Stimulated activated CD4-positive, alpha-beta T cell treated with anti-CD3 and anti-CD28 coated beads, Interleukin-4, amount 100 ng/mL, for 24 hours (primary cell): ENCODE measurements at places on chromosomes 2 and 18.

GRCh38 chr18:63216516-63217311 lies 102.9 kb downstream of the BCL2 start:
- no peak for DNase-seq

GRCh38 chr2:207311316-207312005 lies 145.7 kb upstream of the KLF7 start:
- DNase-seq: peak; percentile 37

GRCh38 chr2:69416147-69416546 lies 21.1 kb downstream of the NFU1 start:
- no peak for DNase-seq

DNA sequence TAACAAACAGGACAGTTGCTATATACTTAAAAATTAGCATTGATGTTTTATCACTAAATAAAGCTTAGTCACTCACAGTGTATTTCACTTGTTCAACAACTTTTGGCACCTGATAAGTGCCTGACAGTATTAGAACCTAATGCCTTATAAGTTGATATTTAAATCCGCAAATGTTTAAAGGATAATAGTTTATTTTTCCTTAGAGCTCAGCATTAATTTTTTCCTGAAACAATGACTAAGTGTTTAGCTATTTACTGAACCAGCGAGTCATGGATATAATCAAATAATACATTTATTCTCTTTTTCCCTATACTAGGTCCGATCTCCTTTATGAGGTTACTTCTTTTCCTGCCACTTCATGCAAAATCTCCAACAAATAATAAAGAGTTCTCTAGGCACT lies 146.0 kb upstream of the PGAP1 start:
- DNase-seq: no peak

DNA sequence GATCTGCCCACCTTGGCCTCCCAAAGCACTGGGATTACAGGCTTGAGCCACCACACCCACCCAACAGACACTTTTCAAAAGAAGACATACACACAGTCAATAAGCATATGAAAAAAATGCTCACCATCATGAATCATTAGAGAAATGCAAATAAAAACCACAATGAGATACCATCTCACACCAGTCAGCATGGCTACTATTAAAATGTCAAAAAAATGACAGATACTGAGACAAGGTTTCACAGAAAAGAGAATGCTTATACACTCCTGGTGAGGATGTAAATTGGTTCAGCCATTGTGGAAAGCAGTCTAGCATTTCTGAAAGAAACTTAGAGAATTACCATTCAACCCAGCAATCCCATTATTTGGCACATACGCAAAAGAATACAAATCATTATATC lies 1947.2 kb downstream of the SUCLG1 start:
- DNase-seq: no peak

DNA sequence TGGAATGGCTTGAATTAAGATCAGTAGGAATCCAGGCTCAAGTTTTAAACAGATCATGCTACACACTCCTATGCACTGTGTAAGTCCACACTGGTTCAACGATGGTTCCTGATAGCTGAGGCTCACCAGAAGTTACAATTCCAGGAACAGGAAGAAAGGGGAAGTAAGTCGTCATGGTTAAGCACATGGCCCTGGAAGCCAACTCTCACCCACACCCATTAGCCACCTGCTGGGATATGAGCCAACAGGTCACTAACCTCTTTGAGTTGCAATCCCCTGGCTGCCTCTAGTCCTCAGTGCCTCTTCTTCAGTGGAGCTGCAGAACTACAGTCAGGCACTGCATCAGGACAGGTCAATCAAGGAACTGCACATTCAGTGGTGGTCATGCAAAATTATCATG lies 133.5 kb downstream of the TMEM182 start:
- no peak for DNase-seq
